ENCODE measurements at places on chromosomes 3 and 15.

GRCh38 chr3:44066806-44067205 is 174.9 kb upstream of the TOPAZ1 start:
- DNase-seq = no peak

DNA sequence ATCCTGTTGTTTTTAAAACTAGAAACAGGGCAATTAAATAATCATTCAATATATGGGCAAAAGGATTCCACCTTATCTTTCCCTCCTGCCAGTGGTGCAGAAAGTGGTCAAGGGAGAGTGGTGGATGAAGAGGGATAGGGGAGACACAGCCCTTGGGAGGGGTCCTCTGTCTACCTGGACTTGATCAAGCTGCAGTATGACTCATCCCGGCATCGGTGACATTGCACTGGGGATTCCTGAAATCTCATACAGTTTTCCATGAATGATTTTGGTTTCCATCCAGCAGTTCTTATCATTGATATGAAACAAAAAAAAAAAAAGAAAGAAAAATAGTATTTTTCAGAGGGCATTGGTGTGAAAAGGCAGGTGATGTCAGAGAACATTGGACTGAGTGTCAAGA is 62.9 kb downstream of the CMTM8 start:
- DNase-seq = no peak

DNA sequence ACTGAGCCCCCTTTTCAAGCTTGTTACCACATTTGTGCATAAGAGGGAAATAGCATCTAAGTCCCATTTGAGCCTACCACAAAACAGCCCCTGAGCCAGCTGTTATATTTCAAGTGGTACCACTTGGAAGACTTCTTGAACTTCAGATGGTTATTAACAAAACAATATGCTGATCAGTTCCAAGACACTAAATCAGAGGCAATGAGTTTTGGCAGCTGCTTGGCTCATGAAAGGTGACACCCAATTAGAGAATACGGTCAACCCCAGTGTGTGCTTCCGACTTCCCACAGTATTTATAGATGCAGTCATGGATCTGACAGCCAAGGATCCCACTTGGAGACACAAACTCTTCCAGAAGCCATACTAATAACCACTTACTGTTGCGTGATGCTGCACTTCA is 469.6 kb upstream of the PPP2R3A start:
- DNase-seq = no peak

- no peak for DNase-seq
These were observed 63.8 kb upstream of the TBC1D5 start for GRCh38 chr3:17806201-17806600.
